ENCODE measurements at places on chromosomes 2 and 18.

DNA sequence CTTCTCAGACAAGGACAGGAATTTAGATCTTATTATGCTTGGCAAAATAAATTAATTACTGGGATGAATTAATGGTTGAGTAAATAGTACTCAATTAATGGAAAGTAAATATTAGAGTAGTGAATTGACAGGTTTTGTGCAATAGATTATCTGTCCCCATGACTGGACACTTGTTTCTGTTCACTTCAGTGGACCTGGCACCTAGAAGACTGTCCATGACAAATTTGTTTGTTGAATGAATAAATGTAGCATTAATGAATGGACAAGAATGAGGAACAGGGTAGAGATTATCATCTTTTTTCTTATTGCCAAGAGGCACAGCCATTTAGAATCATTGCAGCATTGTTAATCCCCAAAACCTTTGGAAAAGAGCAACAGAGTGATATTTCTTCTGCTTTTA, 570.0 kb upstream of the CRIM1 start:
- no peak for DNase-seq

GRCh38 chr2:120314690-120315366, 31.1 kb upstream of the INHBB start:
- DNase-seq, result no peak

DNA sequence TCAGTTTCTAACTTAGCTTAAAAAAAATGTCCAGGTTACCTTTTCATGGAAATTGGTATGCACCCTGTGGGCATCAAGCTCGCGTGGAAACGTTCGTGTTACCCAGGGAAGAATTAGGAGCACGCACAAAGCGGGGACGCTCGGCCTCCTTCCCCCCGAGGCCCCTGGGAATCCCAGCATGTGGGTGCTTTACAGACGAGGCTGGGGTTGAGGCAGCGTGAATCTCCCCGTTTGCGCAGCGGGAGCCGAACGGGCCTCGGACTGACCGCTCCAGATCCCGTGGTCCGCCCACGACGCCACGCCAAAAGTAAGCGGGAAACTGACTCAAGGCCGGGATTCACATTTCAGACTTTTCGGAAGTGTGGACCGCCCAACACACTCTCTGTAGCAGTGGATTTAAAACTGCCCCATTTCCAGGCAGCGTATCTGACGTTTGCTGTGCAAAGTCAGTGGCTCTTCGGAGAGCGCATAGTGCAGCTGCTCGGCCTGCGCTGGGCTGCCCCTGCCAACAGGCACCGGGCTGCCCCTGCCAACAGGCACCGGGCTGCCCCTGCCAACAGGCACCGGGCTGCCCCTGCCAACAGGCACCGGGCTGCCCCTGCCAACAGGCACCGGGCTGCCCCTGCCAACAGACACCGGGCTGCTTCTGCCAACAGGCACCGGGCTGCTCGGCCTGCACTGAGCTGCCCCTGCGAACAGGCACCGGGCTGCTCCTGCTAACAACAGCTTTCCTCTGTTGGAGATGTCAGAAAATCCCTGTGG, 49.7 kb downstream of the SH3YL1 start:
- DNase-seq, result no peak

- no peak for DNase-seq
Measured at GRCh38 chr2:8520791-8521344, 161.0 kb upstream of the ID2 start.

DNA sequence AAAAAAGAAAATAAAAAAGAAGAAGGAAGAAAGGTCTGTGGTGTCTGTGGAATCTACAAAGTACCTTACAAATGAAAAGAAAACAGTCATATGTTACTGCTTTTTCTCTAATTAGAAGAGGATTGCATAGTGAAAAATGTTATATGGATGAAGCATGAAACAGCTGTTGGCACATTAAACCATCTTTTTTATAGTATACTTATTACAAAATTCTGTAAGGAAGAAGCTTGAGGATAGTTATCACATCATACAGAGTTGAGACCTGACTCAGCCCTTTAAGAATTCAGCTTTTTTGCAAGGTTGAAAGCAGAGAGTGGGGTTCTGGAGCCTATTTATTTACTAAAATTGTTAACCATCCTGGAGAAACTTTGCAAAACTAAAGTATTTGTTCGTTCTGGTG, 222.7 kb downstream of the PHLPP1 start:
- DNase-seq, result no peak

DNA sequence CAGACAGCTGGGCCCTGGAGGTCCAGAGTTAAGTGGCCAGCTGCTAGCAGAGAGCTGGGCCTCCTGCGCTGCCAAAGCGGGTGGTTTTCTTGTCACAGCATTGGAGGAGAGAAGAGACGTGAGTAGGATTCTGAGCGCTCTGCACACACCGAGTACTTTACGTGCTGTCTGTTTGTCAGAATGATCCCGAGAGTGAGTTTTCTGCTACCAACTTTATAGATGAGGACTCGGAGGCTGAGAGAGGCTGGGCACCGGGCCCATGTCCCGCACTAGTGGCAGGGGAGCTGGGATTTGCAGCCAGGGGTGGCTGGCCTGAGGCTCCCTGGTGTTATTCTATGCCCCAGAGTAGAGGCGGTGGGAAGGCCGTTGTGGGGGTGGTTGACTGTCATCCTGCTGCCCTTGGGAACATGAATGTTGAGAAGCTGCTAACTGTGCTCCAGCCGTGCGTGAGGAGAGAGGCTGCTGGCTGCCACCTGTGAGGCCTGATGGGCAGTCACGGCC, 36.3 kb upstream of the MBP start:
- no peak for DNase-seq

DNA sequence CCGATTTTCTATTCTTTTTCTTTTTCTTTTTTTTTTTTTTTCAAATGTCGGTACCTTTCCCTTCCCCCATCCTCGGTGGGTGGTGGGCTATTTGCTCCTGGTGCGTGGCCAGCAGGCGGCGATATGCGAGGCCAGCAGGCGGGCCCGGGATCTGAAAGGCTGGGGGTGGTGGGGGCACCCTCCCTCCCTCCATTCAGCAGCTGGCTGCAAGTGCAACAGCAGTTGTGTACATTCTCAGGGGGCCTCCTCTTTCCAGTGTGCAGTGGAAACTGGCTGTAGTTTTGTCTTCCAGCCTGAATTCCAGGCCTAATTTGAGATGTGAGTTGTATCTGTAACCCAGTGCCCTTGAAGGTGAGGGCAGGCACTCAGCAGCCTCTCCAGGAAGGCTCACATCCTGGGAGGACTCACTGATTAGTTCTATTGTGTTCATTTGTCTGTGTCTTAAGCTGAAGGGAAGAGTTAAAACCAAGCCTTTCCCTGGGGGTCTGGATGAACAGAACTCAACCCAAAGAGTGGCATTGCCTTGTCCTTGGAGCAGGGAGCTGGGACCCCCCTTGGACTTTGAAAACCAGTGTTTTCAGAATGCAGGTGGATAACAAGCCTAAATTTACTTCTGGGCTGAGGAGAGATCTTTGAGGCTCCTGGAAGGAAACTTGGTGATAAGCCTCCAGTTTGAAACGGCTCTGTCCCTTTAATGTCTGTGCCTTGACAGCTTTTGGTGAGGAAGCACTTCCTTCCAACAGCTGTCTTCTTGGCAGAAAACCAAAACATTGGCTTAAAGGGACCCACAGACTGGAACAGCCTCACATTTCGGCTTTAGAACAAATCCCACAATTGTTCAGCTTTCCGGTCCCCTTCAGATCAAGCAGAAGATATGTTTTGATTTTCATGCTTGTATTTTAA, 3.3 kb downstream of the MYCN start:
- no peak for DNase-seq

- no peak for DNase-seq
Measured at GRCh38 chr2:88521445-88522073, 69.1 kb upstream of the FOXI3 start.

All from cortex of kidney (tissue), 1 donor.